ENCODE measurements at places on chromosomes 7 and 10.
A peak's percentile ranks its signal among the peaks of the same experiment; 100 is the strongest.

DNA sequence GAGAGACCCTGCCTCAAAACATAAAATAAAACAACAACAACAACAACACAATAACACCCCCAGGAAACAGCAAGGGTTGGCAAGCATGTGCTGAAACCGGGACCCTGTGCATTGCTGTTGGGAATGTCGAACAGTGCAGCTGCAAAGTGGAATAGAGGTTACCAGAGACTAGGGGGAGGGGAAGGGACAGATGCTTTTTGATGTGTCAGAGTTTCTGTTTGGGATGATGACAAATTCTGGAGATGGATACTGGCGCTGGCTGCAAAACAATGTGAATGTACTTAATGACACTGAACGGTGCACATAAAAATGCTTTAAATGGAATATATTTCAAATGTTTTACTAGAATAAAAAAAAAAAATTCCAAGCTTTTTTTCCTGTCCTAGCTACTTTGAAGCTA, 241.8 kb downstream of the TEX36 start:
- DNase-seq, result no peak

GRCh38 chr7:151025924-151026671, 1.8 kb upstream of the ATG9B start:
- no peak for DNase-seq

DNA sequence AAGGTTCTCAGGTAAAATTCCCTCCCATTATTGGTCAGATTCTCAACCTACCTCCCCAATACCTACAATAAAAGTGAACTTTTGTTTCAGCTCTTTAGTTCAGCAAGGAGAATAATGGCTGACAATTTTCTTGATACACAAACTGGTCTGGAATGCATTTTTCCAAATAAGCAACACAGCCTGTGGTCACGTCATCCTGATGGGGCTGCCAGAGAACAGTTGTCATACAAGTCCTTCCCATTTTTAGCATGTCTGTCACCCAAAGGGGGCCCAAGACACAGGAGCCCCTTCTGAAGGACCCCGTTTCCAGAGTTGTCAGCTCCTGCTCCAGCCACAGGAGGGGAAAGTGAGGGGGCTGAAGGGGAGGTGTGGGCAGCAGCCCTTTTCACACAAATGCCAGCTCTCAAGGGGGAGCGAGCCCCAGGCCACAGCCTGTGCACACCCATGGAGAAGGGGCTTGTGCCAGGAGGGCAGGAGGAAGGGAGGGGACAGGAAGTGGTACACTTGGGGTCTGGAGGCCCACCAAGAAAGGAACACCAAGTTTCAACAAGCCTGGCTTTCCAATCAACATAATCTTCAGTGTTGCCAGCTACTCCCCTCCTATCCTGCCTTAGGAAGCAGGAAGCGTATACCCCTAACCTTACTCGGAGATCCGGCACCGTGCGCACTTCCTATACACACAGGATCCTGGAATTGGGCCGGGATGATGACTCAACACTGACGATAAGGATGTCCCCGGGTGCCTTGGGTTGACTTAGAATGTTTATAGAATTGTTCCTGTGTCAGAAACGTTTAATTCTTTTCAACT, 43.4 kb upstream of the PDLIM1 start:
- DNase-seq, result peak; percentile 76

GRCh38 chr7:92588561-92588960, 1.6 kb downstream of the FAM133B start:
- no peak for DNase-seq

DNA sequence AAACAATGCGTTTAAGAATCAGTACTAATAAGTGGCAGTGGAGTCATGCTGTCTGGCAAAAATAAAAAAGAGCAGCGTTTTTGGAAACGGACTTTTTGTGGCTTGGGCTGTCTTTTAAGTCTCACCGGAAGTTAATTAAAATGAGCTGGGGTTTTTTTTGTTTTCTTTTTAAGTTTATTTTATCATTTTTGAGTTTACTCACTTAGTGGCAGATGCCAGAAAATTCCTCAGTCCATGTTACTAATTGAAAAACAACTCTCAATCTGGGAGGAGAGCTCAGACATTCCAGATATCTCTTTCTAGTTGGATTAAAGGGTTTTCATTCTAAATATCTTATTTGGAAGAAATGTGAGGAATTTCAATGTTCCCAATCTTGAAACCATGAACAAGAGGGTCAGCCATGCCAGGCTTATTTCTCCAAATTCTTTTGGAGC, 133.8 kb upstream of the AGR3 start:
- no peak for DNase-seq

GRCh38 chr7:79406371-79406770, 47.1 kb downstream of the MAGI2 start:
- no peak for DNase-seq

DNA sequence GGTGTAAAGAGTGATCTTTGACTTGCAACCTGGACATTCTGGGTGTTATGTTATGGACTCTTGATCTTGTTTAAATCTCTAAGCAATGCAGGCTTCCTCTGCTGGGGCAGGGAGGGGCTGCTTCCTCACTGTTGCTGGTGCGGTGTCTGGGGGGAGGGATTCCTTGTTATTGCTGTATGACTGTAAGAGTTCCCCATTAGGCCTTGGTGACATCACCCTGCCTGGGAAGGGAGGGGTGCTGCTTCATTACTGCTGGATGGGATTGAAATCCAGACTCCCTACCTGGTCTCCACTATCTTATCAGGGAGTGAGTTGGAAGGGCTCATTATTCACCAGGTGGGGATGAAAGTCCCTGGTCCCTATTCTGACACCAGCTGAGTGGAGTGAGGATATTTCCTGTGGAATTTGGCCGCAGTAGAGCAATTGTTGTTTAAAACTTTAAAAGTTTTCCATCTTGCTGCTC, 8.8 kb downstream of the OGDH start:
- peak; percentile 12 for DNase-seq

DNA sequence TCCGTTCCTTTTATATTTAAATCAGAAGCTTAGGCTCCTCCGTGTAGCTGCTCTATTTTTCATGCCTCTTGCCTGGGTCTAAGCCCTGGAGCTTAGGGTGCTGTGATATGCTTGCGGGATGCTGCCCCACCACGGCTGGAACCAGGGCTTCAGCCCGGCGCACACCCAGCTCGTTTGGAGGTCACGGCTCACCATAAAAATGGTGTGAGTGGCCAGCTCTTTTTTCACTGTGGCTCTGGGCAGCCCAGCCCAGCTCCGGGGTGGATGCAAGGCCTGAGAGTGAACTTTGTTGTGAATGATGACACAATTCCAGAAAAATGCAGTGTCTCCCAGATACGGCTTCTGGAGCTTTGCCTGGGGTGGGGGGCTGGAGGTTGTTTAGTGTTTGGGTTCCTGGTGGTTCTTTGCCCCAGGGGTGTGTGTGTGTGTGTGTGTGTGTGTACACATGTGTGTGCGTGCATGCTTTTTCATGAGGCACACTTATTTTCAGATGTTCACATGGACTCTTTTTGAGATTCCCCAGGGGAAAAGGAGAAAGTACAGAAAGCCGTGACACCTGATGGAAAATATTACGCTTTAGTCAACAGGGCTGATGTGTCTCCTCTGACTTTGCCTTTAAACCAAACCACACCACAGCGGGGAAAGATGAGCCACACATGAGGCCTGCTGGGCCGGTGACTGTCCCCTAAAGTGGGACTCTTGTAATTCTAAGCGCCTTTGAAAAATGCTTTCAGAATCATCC, 46.2 kb downstream of the GRK5 start:
- DNase-seq, result peak; percentile 84

DNA sequence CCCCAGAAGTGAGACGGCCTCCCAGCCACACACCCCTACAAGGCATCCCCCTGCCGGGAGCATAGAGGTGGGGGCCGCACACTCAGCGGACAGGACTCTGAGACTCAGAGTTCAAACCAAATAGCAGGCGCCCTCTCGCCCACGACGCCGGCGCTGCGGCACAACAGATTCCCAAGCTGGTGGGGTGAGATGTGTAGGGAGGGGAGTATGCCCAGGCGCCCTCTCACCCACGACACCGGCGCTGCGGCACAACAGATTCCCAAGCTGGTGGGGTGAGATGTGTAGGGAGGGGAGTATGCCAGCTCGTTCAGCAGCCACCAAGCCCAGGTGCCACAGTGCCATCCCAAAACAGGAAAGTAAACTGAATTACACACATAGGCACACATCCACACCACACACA, 64.7 kb downstream of the TCERG1L start:
- DNase-seq, result no peak

DNA sequence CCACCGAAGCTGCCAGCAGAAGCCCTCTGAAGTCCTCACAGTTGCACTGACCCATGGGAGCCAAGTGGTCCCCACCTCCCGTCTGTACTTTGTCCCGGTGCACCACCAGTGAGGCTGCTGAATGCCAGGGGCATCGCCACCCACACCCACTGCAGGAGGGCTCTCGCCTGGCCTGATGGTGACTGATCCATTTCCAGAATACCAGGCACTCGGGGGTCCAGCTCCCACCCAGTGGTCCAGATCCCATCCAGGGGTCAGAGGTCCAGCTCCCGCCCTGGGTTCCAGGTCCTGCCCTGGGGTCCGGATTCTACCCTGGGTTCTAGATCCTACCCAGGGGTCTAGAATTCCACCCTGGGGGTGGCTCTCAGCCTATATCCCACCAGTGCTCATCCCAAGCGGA, 9.1 kb upstream of the JAKMIP3 start:
- DNase-seq, result no peak

DNA sequence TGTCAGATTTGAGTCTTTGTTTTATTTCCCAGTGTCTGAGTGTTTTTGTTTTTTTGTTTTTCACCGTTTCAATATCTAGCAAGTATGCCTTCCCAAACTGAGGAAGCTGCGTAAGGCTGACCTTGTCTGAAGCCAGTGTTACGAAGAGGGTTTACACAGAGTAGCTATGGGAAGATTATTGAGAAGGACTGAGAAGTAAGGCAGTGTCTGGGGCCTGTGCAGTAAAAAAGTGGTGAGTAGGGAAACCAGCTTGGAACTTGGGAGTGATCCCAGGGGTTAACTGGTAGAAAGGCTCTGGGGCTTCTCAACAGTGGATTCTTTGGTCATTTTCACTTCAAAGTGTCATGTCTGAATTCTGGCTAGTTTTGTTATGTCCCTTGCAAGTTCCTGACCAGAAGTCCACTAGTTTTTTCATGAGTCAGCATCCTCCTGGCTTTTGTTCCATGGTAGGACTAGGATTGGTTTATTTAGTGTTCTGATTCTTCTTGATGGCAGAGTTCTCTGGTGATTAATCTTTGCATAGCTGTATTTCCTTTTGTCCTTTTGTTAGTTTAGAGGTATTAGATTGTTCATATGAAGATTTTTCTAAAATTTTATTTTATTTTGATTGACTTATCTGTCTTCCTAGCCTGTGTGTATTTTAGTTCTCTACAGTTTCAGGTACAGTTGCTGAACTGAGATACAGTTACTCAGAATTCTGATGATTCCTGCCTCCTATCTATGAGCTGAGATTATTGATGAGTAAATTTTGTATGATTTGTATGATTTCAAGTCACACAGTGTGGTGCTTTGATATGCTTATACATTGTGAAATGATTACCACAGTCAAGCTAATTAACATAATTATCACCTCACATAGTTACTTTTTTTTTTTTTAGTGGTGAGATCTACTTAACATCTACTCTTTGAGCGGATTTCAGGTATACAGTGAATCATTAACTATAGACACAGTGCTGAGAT, 19.0 kb downstream of the GARS1 start:
- DNase-seq, result no peak
